ENCODE measurements at places on chromosomes 2 and 18. TPM values are rescaled to one million over a fixed set of nuclear protein-coding genes. Genes with fewer than 3 reads are reported as not detected.

- H3K4me1 ChIP-seq, result peaks cover 13% of the 10 kb centered on the region
- H3K27me3 ChIP-seq, result no peaks in the 10 kb centered on the region
- peaks cover 16% of the 10 kb centered on the region for H3K36me3 ChIP-seq
- no peak for DNase-seq
- peak overlapping the region; percentile 69 for H3K27ac ChIP-seq
- H3K4me3 ChIP-seq, result no peak overlapping the region
Measured at GRCh38 chr2:130158631-130159030, 13.7 kb upstream of the CCDC74B start.

Gene STK39
- total RNA-seq, result 32.8 TPM

DNA sequence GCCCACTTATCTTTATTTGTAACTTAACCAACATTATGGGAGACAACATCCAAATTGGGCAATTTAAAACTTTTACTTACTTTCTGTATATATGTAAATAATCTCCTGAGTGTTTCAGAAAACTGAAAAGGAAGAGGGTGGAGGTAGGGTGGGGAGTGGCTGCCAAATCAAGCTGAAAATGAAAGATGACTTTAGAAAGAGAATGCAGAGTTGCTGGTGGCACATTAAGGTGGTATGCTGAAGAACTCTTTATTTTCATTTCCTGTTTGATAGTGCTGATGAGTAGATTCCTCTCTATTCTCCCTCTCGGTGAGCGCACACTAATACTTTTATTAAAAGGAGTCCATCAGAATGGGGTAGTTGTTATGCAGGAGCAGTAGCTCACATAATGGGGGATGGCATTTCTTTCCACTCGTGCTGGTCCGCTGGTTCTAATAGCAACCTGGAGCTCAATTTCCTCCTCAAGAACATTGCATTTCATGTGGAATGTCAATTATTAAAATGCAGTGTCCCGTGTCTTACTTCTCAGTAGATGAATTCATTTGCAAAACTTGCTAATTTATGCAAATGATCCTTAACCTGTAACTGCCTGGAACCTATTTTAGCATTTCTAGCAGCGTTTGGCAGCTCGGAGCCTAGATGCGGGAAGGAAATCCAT is 466.9 kb upstream of the HNRNPA3 start:
- H3K27ac ChIP-seq, result no peak overlapping the region
- H3K36me3 ChIP-seq, result no peaks in the 10 kb centered on the region
- peaks cover 8% of the 10 kb centered on the region for H3K4me1 ChIP-seq
- H3K27me3 ChIP-seq, result peaks cover 4% of the 10 kb centered on the region
- no peak overlapping the region for H3K4me3 ChIP-seq
- DNase-seq, result no peak

GRCh38 chr2:197138506-197138905 is 172.1 kb downstream of the ANKRD44 start:
- no peak for DNase-seq
- peaks cover 44% of the 10 kb centered on the region for H3K36me3 ChIP-seq
- H3K4me1 ChIP-seq, result peaks cover 83% of the 10 kb centered on the region
- H3K27ac ChIP-seq, result peak overlapping the region; percentile 88

- no peaks in the 10 kb centered on the region for H3K4me1 ChIP-seq
- H3K36me3 ChIP-seq, result no peaks in the 10 kb centered on the region
- no peak overlapping the region for H3K27ac ChIP-seq
- peaks cover 20% of the 10 kb centered on the region for H3K27me3 ChIP-seq
Measured at GRCh38 chr2:69278366-69278765, 108.7 kb downstream of the GFPT1 start.
